ENCODE measurements at places on chromosomes 2 and 18.

GRCh38 chr2:85134255-85134895 lies 1.2 kb downstream of the TCF7L1 start:
- DNase-seq, result peak; percentile 39

DNA sequence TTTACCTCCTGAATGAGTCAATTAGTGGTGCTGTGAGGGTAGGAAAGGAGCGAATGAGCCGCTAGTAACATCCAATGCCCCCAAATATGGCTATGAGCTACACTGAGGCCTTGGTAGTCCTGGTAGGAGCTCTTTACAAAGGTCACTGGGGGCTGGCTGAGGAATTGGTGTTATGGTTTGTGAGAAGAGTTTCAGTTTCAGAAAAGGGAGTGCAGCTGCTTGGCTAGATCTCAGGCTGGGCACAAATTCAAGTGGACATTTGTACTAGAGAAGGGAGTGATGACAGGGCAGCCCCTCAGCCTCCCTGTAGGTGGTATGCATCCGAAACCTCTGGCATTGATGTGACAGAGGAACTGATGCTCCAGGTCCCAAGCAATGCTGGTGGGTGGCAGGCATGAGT lies 13.9 kb upstream of the PAIP2B start:
- DNase-seq, result no peak

DNA sequence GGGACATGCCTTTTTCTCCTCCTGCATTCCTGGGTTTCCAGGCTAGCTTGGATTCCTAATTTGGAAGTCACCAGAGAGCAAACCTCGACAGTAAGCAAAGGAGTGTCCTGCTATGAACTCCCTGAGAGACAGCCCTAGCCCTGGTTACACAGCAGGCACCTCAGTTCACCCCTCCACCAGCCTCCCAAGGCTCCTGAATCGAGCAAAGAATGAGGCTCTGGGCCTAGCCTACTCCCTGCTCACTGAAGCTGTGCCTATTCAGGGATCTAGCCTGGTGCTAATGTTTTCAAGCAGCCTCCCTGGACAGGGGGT lies 66.7 kb upstream of the RMDN2 start:
- no peak for DNase-seq

DNA sequence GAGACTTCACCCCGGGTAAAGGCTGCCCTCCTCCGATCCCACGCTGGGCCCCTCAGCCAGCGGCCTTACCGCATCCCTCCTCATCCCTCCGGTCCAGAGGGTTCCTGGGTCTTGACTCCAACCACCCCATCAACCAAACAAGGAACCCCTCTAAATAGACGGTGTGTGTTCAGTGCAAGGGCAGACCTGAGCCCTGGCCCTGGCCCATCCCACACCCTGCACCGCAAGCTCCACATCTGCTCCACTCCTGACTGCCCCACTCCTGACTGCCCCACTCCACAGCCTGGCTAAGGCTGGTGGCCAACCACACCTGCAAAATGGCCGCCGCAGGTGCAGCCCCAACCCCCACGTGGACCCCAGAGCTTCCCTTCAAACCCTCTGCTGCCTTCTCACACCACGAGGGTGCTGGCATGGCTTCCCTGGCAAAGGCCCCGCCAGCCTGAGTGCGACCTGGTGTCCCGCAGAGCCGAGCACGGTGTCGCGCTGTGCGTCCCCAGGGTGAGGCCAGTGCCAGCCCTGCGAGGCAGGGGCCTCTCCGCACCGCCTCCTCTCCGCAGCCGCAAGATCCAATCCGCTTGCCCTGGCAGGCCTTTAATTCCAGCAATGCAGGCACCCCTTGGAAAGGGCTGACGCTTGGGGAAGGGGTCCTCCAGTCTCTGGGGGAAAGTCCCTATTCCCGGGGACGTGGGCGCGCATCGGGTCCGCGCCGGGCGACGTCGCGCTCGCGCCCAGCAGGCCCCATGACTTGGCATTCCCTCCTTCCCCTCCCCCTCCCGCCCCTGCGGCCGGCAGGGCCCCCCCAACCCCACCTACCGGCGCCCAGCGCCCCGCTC lies 1.5 kb downstream of the KIF1A start:
- DNase-seq, result peak; percentile 76

GRCh38 chr2:48287976-48288375 lies 242.0 kb upstream of the STON1 start:
- DNase-seq, result no peak

DNA sequence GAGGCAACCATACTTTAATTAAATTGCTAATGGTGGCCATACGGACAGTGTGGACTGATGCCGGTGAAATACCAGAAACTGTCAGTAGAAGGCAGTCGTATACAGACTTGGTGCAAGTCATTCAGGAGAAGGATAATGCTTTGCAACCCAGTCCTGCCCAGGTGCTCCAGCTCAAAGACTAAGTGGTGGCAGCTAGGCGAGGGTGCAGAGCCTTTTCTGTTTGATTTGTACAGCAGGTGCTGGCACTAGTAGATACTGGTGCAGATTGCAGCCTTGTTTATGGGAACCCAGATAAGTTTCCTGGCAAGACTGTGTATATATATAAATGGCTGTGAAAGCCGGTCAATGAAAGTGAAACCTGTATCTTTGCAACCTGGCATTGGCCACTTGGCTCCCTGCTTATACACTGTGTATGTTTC lies 208.3 kb upstream of the SYT4 start:
- DNase-seq, result no peak

- DNase-seq, result no peak
Measured at GRCh38 chr18:49691177-49691608, 122.1 kb downstream of the ACAA2 start.

GRCh38 chr2:28608500-28609424 lies 112.9 kb downstream of the PLB1 start:
- no peak for DNase-seq

- no peak for DNase-seq
Measured at GRCh38 chr2:231344851-231345250, 50.7 kb upstream of the B3GNT7 start.

DNA sequence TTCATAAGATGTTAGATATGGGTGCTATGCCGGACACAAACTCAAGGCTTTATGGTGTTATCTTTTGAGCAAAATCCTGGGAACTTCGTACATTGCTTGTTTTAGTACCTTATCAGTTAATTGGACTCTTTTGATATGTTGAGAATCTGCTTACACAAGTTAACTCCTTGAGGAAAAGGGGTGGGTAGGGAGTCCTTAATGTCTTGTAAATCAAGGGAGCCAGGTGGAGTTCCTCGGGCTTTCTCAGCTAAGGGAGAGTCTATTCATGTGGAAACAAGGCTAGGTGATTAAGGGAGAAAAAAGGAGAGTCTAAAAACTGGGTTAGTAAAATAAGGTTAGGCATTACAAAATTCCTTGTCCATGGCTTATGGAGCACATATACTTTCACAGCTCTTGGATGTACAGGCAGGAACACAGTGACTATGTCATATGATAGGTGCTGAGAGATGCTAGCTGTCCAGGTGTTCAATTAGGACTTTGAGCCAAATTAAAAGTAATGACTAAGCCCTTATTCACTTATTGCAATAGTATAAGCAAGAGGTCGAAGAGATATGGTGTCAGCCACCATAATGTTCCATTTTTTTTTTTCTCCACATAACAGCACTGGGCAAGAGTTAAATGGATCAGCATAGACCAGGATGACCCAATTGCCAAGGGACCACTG lies 59.5 kb upstream of the DYNAP start:
- DNase-seq, result no peak

GRCh38 chr18:22822024-22822423 lies 111.1 kb upstream of the RBBP8 start:
- no peak for DNase-seq

Data from SK-N-SH (cell line).